ENCODE measurements at places on chromosomes 16 and 17. TPM values are rescaled to one million over a fixed set of nuclear protein-coding genes. Genes with fewer than 3 reads are reported as not detected.

DNA sequence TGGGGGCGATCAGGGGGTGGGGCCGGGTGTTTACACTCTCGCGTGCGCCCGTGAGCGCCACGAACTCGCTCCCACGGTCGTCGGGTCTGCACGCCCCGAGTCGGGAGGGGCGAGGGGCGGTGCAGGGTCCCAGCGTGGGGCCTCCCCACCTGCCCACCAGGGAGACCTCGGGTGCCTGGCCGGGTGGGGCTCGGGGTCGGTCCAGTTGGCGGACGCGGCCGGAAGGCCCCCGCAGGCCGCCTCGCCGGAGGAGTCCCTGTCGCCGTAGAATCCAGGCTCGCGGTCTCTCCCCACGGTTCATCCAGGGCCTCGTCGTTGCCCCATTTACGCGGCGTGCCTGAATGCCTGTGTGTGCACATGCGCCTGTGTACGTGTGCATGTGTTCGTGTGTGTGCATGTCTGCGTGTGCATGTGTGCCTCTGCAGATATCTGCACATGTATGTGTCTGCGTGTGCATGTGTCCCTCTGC is 510 bp upstream of the RAB40B start:
- DNase-seq: no peak

DNA sequence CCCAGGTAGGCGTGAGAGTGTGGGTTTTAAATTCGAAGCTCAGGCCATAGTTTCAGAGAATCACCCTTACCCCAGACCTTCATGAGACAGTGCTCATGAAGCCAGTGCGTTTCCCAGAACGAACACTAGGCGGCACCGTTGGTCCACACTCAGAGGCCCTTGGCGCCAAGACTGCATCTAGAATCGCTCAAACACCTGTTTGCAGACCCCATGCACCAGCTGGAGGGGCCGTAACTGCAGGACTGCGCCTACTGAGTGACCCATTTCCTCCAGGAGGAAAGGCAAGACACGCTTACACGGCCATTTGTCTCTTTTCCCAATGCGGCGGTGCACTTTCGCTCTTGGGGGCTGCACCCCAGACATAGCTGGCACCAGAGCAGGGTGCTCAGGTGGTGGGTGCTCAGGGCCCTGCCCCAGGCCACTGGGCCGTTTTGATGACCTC is 34.0 kb downstream of the ADGRG5 start:
- peak; percentile 56 for DNase-seq

DNA sequence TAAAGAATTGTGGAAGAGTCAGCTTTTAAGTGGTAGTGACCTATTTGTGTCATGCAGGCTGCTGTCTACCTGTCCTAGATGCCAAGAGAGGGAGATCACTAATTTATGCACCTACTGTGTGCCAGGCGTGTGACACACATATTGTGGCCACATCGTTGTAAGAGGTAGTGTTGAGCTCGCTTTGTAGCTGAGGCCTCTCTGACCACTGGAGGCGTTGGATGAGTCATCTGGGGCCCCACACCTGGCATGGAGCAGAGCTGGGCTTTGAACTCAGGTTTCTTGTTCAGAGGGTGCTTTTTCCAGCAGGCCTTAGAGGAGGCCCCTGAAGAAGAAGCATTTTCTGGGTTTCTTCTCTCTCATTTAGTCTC is 52.3 kb upstream of the LGALS9 start:
- no peak for DNase-seq

Gene AIPL1
- total RNA-seq: not detected

- peak; percentile 57 for DNase-seq
These were observed at the start of gene NGFR for GRCh38 chr17:49494986-49495841. TSS of gene NGFR (plus strand) at chr17:49495293. CDS start at chr17:49495418, 125 bp downstream.

- no peak for DNase-seq
These were observed 68.6 kb downstream of the SEC14L1 start for GRCh38 chr17:77209330-77209748.

GRCh38 chr17:63358956-63359355 is 87.2 kb downstream of the CYB561 start:
- no peak for DNase-seq

GRCh38 chr17:12973496-12974004 is 44.3 kb downstream of the ELAC2 start:
- no peak for DNase-seq

- DNase-seq: no peak
These were observed 388.0 kb downstream of the SEC14L1 start for GRCh38 chr17:77528516-77529327.

Gene CALB2
- total RNA-seq: 6.9 TPM

DNA sequence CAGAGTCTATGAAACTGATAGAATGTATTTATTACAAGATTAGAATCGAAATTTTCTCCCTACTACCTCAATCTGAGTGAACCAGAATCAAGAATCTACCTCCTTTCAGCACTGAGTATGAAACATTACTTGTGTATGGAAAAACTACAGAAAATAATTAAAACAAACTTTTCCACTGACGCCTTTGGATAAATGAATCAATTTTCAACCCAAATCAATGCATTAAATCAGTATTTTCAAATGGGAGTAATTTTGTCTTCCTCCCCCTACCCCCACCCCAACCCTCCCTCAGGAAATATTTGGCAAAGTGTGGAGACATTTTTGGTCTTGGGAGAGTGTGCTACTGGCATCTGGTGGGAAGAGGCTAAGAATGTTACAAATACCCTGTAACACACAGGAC is 7.8 kb upstream of the ABCA10 start:
- DNase-seq: no peak

DNA sequence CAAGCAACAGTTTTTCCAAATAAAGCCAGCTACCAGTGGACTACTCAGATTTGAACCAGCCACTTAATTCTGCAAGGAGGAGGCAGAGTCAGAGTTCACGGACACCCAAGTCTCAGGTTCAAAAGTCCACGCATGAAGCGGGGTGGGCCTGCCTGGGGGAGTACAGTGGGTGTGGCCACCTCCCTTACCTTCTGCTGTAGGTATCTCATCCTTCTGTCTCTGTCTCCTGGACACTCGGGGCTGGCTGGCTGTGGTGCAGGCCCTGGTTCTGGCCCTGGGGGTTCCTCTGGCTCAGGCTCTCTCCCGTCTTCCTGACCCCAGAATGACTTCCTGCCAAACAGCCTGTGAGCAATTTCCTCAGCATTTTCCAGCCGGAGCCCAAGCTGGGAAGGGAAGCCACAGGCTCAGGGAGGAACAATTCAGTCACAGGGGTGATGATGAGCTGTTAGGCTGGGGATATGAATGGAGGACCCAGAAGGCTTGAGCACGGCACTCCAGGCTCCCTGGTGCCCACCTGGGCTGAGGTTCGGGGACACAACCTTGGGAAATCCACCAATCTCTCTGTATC is 101.9 kb downstream of the LITAF start:
- DNase-seq: peak; percentile 79

- peak; percentile 38 for DNase-seq
These were observed 12.7 kb downstream of the SLC35B1 start for GRCh38 chr17:49694847-49695697.

GRCh38 chr17:50908860-50909764 is 43.0 kb upstream of the TOB1 start:
- DNase-seq: no peak

Gene ZNF319
- 2.0 TPM for total RNA-seq

Gene KRTAP1-1
- total RNA-seq: not detected

DNA sequence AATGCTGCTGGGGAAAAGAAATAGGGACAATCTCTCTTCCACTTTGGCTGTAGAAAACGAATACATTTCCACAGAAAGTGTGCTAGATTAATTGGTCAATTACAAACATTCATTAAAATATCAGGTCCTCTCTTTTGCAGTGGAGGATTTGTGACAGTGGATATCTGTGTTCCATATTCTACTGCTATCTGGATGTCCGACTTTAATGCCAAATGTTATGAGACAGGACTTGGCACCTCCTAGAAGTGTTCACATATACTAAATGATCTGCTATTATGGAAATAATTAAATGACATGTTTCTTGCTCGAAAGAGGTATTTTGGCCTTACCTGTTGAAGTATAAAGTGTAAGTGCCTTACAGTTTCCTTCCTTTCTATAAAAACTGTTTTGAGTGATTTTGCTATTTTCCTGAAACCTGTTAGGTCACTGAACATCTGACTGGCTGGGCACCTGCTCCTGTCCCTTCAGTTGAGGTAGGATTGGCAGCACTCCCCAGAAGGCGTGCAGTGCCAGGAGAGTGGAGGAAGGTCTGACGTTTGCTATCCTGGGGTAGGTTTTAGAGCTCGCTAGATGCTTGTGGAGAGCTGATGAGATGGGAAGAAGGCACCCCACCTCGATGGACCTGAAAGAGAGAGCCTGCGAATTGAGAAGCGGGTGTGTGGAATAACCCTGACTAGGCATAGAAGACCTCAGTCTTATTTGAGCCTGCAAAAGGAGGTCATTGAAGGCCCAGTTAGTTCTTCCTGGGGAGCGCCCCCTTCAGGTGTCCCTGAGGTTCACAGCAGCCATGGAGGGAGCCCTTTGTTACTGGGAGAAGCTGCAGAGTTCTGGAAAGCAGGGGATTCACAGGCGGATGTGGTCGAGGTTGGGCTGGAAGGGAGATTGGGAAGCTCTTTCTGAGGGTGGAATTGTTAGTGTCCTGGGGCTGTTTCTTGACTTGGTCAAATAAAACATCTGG is 159.4 kb upstream of the ZNF267 start:
- DNase-seq: no peak

- no peak for DNase-seq
These were observed 2.3 kb upstream of the CDK3 start for GRCh38 chr17:75998327-75998795.

Gene IL21R
- total RNA-seq: 0.67 TPM

Gene HOXB6
- 19.2 TPM for total RNA-seq

DNA sequence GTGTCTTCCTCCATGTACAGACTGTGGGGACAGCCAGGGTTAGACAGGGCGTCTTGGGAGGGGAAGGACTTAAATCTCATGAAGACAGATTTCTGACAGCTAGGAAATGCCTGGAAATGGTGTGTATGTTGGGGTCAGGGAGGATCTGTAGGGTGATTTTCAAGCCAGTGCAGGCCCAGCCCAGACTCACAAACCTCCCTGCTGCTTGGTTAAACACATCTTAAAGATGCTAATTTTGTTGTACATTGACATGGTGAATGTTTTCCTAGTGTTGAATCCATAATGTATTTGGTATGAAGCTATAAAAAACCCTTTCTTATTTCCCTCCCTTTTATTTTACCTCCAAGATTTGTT is 238.3 kb downstream of the CCDC182 start:
- DNase-seq: no peak

Gene BAIAP3
- 0.13 TPM for total RNA-seq

GRCh38 chr17:45129426-45129939 is 2.8 kb downstream of the PLCD3 start:
- no peak for DNase-seq

Gene CEP295NL
- total RNA-seq: 0.55 TPM

GRCh38 chr17:43316522-43317142 is 82.2 kb upstream of the ARL4D start:
- DNase-seq: peak; percentile 34

Gene KRTAP16-1
- not detected for total RNA-seq

Gene TRPV2
- 105 TPM for total RNA-seq

Gene KRT25
- not detected for total RNA-seq

- no peak for DNase-seq
These were observed 111.3 kb upstream of the CRHR1 start for GRCh38 chr17:45672792-45673191.

DNA sequence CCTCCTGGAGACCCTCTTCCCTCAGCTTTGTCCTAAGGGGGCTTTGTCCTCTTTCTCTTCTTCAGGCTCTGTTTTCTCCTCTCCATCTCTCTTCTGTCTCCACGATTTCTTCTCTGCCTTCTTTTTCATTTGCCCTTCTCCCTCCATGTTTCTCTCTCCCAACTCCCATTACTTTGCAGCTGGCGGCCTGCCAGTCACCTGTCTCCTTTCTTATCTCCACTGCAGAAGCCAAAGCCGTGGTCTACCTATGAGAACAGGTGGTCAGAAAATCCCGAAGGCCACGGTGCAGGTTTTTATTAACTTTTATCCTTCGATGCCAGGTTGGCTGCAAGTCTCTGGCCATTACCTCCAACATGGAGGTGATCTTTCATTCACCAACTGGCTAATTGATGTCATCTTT is 45.1 kb downstream of the FZD2 start:
- DNase-seq: no peak
